ENCODE measurements at places on chromosomes 5 and 9.
A peak's percentile ranks its signal among the peaks of the same experiment; 100 is the strongest.

- no peak for DNase-seq
Measured at GRCh38 chr9:76905791-76906646, at the start of gene PRUNE2. TSS of gene PRUNE2 (minus strand) at chr9:76906114. CDS start at chr9:76905963, 151 bp downstream.

GRCh38 chr9:120708526-120709224 is 5.6 kb downstream of the MEGF9 start:
- no peak for DNase-seq

GRCh38 chr9:127262602-127263001 is 2.0 kb upstream of the GARNL3 start:
- DNase-seq, result no peak

- DNase-seq, result no peak
Measured at GRCh38 chr5:145162626-145163025, 672.5 kb downstream of the PRELID2 start.

DNA sequence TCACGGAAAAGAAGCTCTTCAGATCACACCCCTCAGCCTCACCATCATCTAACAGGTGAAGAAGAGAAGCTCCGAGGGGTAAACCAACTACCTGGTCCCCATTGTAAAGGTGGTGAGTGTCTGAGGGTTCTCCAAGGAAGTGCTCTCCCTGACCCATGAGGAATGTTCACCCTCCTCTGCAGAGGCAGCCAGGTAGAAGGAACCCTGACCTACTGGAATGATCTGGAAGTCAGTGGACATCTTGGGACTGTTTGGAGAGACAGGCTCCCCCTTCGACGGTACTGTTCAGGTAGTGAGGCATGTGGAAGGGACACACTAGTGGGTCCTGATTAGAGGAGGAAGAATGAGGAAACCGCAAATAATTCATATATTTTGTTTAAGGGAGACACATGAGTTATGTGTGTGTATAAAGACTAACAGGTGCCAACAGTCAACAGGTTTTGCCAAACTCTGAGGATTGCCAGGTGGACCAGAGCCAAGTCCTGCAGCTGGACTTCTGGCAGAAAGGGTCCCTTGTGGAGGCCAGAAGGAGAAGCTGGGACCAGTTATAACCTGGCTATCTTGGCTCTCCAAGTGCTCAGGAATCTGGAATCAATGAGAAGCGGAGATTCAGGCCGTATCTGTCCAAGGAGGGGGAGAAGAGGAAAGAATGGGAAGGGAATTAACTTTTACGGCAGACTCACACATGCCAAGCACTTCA is 3.0 kb upstream of the ZBTB34 start:
- DNase-seq, result no peak

DNA sequence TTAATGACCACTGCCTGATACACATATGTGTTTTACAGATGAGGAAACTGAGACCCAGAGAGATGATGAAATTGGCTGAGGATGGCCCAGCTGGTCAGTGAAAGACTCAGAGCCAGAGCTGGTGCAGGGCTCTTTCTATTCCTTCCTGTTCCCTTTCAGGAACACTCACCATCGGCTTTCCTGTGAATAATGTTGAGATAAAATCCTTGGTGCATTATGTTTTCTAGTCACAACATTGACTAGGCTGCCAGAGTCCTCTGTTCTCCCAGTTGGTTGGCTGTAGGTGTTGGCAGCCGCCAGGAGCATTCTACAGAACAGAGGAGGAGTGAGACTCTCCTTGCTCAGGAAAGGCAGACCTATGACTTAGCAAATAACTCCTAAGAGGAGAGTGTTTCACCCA is 14.8 kb downstream of the TGFBI start:
- DNase-seq, result no peak

DNA sequence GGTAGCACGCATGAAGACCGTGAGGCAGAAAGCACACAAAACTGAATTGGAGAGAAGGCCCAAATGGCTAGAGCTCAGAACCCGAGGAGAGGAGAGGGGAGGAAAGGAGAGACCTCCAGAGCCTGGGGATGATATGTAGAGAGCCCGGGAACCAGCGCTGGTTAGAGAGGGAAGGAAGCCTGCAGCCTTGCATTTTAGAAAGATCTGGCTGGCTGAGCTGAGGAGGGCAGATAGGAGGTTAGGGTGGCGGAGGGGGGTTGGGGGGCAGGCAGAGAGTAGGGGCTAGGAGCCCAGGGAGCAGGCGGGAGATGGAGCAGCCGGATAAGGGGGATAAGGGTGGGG is 127.2 kb downstream of the C9orf50 start:
- no peak for DNase-seq

GRCh38 chr5:136120529-136120928 is 12.1 kb upstream of the SMAD5 start:
- no peak for DNase-seq

GRCh38 chr5:76106149-76106548 is 23.0 kb downstream of the SV2C start:
- no peak for DNase-seq

DNA sequence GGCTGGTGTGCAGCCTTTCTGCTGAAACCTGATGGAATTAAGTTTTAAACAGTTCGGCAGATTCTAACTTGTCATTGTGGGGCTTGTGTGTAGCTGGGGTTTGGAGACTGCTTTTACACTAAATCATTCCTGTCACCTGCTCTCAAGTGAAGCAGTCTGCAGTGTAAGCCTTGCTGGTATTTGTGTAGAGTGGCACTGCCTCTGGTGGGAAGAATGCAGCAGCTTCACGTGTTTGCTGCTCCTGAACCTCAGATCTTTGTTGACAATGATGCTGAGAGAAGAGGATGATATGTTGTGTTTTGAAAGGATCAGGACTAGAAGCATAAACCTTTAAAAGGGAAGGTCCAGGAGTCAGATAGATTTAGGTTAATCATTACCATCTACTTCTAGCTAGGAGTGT is 88.1 kb downstream of the KDM4C start:
- peak; percentile 12 for DNase-seq

DNA sequence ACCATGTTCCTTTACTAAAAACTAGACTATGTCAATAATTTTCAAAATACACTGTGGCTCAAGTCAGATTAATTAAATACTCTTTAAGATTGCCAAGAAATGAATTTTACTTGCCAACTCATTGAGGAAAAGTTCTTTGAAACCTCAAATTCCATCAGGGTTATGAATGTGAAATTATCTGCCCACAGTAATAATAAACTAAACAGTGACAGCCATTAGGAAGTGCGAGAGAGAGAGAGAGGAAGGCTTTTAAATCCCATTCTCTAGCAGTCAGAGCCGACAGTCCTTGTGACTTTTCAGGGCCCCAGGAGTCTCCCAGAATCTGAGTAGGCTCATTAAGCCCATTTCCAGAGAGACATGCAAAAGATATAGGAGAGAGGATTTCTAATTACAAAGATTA is 236.1 kb downstream of the MARCHF11 start:
- DNase-seq, result no peak

GRCh38 chr9:84999788-85000187 is 330.3 kb downstream of the NTRK2 start:
- no peak for DNase-seq

- no peak for DNase-seq
Measured at GRCh38 chr9:31045810-31046209, 1338.6 kb upstream of the ACO1 start.

DNA sequence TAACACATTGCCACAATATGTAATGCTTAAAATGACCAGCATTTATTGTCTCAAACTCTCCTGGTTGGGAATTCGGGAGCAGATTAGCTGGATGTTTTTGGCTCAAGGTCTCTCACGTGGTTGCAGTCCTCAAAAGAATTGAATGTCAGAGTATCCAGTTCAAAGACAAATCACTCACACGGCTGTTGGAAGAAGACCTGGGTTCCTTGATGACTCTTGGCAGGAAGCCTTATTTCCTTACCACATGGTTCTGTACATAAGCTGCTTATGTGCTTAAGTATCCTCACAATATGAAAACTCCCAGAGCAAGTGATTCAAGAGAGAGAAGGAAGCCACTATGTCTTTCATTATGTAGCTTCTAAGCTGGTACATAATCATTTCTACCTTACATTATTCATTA is 230.3 kb upstream of the PTPRD start:
- no peak for DNase-seq

- no peak for DNase-seq
Measured at GRCh38 chr5:143165049-143165880, 238.2 kb downstream of the NR3C1 start.

DNA sequence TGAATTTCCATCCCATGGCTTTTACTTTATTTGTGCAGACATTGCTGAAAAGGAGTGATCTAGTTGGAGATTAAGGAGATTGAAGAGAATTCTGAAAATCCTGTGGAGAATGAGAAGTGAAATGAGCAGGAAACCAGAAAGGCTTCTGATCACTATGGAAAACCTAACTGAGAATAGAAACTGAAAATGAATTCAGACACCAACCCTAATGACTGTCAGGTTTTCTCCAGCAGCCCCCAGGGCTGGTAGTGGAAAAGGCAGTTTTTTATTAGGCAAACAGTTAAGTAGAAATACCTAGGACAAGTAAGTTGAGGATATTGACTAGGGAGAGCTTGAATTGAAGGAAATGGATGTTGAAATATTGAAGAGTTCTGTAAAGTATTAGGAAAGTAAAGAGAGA is 14.7 kb upstream of the ARRDC3 start:
- no peak for DNase-seq

DNA sequence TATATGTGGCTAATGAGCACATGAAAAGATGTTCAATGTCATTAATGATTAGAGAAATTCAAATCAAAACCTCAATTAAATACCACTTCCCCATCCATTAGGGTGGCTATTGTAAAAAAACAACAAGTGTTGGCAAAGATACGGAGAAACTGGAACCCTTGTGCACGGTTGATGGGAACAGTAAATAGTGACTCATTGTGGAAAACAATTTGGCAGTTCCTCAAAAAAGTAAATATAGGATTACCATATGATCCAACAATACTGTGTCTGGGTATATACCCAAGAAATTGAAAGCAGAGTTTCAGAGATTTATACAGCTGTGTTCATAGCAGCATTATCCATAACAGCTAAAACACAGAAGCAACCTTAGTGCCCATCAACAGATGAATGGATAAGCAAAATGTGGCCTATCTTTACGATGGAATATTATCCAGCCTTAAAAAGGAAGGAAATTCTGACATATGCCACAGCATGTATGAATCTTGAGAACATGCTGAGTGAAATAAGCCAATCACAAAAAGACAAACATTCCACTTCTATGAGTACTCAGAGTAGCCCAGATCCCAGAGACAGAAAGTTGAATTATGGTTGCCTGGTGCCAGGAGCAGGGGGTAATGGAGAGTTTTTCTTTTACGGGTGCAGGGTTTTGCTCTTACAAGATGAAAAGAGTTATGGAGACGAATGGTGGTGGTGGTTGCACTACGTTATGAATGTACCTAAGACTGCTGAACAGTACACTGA is 41.4 kb upstream of the LRRC14B start:
- DNase-seq, result no peak

DNA sequence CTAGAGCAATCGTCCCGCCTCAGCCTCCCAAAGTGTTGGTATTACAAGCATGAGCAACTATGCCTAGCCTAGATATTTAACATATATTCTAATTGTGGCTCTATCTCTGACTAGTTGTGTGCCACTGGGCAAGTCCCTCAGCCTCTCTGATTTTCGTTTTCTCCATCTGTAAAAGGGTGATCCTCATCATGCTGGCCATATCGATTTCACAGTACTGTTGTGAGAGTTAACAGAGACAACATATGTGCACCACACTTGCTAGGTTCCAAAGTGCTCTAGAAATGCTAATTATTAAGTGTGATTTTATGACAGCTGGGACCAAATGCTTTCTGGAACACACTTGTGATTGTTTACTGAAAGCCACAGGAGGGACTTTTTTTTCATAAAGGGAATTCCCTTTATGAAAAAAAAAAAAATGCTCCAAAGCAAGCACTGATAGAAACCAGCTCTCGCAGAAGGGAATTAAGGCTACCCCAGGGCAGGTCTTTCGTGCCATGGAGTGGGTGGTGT is 78.5 kb upstream of the EPB41L4B start:
- DNase-seq, result no peak

- DNase-seq, result no peak
Measured at GRCh38 chr5:157917491-157917890, 58.5 kb upstream of the CLINT1 start.

- no peak for DNase-seq
Measured at GRCh38 chr9:124257070-124257843, 492 bp upstream of the NEK6 start.

DNA sequence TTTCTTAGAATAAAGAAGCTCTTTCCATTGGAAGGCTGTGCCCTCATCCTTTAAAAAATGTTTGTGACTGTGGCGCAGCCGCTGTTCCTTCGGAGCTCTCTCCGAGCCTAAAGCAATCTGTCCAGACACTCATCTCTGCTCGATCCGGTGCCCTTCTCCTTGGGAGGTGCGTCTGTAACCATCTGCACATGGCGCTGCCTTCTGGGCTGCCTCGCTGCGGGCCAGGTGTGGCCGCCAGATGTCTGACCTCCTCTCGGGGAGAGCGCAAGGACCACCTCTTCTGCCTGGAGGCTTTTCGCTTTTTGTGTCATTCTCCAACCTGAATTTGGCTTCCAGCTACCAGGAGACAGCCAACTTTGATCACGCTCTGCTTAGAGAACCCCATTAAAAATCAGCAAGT is 153.4 kb upstream of the PTCH1 start:
- no peak for DNase-seq

GRCh38 chr5:39570403-39571027 is 145.7 kb upstream of the DAB2 start:
- DNase-seq, result no peak

GRCh38 chr9:5052838-5053237 is 67.8 kb downstream of the JAK2 start:
- no peak for DNase-seq

DNA sequence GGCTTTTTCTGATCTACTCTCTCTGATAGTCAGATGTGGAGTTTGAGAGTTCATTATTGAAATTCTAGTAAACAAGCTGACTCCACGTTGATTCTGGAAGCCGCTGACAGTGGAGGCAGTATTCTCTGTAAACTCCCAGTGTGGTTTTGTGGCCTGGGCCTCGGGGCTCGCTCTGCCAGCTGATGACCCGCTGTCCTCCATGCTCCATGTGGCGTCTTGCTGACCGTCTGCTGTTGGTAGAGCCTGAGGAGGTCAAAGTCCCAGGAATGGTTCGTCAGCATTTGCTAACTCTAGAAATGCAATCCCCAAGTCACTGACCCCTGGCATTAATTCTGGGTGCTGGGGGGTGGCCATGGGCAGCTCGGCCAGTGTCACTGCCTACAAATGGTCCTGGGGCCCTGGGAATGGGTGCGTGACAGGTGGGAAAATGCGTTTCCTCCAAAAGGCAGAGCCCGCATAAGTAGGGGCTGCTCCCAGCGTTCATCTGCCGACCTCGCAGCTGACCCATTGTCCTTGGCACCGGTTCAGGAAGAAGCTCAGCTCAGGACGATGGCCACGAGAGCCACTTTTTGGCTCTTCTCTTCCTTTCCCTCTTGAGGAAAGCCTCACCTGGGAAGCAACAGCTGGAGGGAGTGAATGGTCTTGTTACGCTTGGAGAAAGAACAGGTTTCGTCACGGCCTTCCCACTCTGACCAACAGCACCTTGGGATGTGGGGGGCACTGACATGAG is 55.1 kb downstream of the MRPL36 start:
- DNase-seq, result no peak

DNA sequence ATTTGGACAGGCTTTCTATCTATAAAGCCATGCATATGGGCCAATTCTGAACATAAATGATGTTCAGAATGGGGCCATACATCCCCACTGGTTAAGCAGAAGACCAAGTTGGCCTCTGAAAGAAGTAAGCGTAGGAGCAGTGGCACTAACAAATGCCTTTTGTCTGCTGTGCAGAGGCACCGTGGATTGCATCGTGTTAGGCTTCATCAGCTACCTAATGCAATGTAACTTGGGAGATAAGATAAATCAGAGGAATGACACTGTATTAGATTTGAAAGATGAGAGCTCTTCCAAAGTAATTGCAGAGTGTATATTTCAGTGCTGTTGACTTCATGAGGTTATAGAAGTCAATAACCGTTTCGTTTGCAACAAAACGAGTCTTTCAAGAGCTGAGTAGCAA is 148.1 kb downstream of the PARP8 start:
- no peak for DNase-seq

- no peak for DNase-seq
Measured at GRCh38 chr9:106644661-106645060, 218.3 kb upstream of the ZNF462 start.

All from cerebellar nuclear complex (tissue), 1 donor.